Activated T-helper 2 cell treated with anti-CD3 and anti-CD28 coated beads, Interferon-gamma antibody, Interleukin-2, Interleukin-4, amounts not matched to agents 10 μg/mL and 5 μg/mL and 100 μg/mL, durations not matched to agents 14 hours and 24 hours and 36 hours (primary cell): ENCODE measurements at places on chromosomes 4 and X. TPM values are rescaled to one million over a fixed set of nuclear protein-coding genes. Genes with fewer than 3 reads are reported as not detected.

DNA sequence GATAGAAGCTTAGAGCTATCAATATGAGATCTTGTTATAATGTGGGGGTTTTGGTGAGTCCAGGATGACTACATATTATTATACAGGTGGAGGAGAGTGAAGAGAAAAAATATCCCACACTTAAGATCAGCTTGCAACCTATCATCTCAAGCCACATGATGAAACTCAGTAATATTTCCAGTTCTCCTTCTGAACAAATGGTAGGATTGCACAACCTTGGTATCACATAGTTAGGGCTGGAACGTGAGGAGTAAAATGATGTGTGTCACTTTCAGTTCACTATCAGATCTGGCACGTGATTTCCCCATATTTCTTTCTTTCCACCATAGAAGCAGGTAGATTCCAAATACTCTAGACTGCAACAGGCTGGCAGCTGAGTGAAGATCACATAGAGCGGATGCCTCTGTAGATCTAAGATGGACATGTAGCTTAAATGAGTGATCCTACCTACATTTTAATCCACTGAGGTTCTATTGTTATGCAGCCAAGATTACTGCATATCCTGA, 150.6 kb upstream of the ANKRD50 start:
- no peaks in the 10 kb centered on the region for H3K36me3 ChIP-seq
- no peaks in the 10 kb centered on the region for H3K4me1 ChIP-seq
- H3K27ac ChIP-seq, result no peak overlapping the region

DNA sequence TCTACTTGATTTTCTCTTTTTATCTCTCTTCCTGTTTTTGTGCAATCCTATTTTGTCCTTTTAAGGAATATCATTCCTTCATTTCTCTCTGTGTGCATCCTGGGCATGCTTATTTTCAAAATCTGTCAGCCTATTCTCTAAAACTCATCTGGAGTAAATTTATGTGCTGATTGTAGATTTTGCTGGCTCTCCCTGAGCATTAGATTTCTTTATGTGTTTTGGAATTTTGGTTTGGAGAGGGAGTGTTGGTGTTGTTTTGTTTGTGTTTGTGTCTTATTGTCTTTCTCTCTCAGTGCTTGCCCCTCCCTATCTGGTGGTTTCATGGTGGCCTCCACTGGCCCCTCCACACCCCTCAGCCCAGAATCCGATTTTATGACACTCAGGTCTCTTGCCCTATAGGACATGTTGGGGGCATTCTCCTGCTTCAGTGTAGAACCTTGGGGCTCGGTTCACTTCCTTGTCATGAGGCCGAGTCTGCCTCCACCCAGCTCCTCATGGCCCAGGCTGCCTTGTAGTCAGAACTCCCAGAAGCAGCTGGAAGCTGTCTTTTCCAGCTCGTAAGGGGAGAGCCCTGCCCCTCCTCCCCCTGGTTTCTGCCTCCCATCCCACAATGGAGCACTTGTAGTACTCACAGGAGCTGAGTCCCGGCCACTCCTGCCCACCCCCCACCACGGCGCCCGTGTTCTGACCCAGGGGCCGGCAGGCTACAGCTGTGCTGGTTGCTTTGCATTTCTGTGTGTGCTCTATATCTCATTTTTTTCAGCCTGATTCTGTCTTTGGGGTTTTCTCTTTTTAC, 24.5 kb upstream of the PJA1 start:
- no peaks in the 10 kb centered on the region for H3K4me1 ChIP-seq
- H3K27ac ChIP-seq, result no peak overlapping the region

- no peaks in the 10 kb centered on the region for H3K27me3 ChIP-seq
- no peaks in the 10 kb centered on the region for H3K36me3 ChIP-seq
- no peak for DNase-seq
- no peaks in the 10 kb centered on the region for H3K4me1 ChIP-seq
These were observed 677.5 kb downstream of the DMD start for GRCh38 chrX:32533848-32534247.

PAGE2B gene
- total RNA-seq, result 0.41 and 1.1 TPM in 2 replicates

DNA sequence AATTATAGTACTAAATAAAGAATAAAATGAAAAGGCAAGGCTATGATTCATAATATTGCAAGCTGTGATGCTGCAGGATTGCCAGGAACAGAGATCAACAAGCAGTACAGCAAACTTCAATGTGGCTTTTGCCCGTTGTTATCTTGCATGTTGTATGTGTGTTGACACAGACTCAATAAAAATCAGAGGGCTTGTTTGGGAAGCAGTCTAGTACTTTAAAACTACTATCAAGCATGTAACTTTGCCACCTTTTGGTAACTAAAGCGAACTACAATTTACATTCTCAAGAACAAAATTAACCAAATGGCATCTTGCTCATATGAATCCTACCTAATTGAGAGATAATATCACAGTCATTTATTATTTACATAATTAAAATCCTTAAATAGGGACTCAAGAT, 79.8 kb upstream of the GPM6A start:
- no peaks in the 10 kb centered on the region for H3K4me1 ChIP-seq
- H3K27me3 ChIP-seq, result no peaks in the 10 kb centered on the region
- no peak overlapping the region for H3K4me3 ChIP-seq
- no peak overlapping the region for H3K27ac ChIP-seq
- H3K36me3 ChIP-seq, result no peaks in the 10 kb centered on the region
